ENCODE measurements at places on chromosomes 2 and 18. TPM values are rescaled to one million over a fixed set of nuclear protein-coding genes. Genes with fewer than 3 reads are reported as not detected.

DNA sequence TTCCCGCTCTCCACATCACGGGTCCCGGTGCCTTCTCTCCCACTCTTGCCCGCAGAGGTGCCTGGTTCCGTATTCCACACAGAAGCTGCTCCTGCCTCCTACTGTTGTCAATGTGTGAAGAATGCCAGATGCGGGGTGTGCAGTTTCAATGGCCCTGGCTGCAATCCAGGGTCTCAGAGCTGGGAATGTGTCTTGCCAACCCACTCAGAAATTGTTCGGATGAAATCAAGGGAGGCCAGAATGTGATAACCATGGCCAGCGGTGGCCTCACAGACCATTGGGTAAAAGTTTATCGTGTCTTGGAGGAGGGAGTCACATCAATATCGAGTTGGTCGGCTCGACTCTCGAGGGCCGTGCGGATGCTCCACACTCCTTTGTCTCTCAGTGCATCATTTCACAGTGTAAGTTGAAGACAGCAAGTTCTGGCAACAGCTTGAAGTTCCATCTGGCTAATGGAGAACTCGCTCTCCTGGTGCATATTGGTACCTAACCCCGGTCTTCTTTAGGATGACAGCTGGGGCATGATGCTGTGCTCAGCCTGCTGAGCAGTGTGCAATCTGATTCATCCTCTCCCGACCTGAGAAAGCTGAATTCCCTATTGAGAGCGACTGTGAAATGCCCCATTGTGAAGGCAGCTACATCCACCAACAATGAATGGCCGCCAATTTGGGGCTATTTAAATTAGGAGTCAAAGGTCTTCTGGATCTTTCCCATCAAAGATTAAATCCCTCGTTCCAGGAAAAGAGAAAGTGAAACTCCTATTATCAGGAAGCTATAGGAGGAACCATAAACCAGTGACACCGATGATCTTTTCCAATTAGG, 389.0 kb downstream of the SOX11 start:
- no peak for DNase-seq

Gene FAM98A
- 43.6 TPM for total RNA-seq

DNA sequence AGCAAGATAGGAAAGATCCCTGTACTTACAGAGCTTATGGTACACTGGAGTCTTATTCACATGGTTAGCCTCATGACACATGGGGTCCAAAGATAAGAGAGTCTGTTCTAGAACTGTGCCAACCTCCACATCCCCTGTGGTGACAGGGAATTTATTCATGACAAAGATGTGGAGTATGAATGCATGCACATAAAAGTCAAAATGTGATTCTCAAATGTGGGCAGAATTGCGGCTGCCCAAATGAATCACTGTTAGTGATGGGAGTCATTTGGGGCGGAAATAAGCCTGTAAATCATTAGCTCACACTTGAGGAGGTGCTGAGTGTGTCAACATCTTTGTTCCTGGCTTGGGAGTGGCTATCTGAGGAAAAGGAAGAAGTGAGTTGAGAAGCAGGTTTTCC, 560.6 kb downstream of the SLC4A3 start:
- no peak for DNase-seq

DNA sequence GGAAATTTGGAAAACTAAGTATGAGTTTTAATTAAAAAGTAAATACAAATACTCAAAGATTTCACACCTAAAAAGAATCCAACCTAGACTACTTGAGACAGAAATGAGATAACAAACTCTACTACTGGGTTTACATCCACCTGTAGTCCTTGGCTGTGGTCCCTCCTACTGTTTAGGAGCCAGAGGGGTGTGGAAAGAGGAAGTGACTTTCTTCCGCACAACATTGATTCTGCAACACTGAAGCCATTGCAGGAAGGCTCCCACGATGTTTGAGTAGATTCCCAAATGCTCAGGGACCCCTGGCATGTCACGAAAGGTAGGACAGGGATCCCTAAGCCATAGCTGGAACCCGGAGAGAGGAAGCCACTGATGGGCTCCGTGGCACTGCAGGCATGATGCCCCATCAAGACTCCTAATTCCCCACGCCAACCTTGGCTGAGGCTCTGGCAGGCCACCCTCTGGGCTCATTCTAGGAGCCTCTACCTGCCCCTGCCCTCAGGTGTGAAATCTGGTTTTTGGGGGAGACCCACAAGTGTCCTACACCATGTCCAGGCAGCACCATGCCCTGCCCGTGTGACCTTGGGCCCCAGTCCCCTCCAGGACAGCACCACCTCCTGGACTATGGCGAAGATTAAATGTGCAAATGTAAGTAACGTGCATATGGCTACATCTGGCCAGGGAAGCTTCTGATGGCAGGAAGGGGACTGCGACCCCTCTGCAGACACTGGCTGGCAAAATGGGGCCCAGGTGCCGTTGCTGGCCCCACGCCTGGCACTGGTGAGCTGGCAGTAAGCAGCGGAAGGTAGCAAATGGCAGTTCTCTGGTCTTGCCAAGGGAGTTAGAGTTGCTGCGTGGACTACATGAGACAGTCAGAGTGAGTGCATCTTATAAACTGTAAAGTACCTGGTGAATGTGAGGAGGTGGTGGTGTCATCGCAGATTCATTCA, 38.2 kb upstream of the MAL start:
- no peak for DNase-seq

GRCh38 chr18:78992041-78993011, 12.7 kb downstream of the SALL3 start:
- no peak for DNase-seq

GRCh38 chr2:237435844-237436587, 22.1 kb upstream of the COL6A3 start:
- DNase-seq, result no peak

DNA sequence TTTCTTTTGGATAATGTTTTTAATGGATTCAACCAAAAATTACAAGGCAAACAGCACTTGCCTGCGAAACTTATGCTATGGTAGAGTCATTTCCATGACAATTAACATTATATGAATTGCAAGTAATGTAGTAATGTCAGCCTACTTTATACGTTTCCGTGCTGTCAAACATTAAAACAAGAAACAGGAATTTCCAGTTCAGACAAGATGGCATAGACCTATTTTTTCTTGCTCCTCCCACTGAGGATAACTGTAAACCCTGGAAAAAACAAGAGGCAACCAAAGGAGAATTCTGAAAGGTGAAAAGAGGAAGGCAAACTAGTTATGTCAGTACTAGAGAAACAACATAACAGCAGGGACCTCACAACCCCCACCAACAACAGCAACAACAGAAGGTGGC, 170.7 kb downstream of the DIS3L2 start:
- no peak for DNase-seq

Data from upper lobe of right lung (tissue), 1 donor.